ENCODE measurements at places on chromosomes 11 and 22. TPM values are rescaled to one million over a fixed set of nuclear protein-coding genes. Genes with fewer than 3 reads are reported as not detected.

GRCh38 chr11:106333678-106334077 is 256.2 kb downstream of the AASDHPPT start:
- no peaks in the 10 kb centered on the region for H3K36me3 ChIP-seq
- no peak overlapping the region for H3K27ac ChIP-seq
- no peak overlapping the region for H3K4me3 ChIP-seq
- no peak for DNase-seq
- no peaks in the 10 kb centered on the region for H3K4me1 ChIP-seq

DNA sequence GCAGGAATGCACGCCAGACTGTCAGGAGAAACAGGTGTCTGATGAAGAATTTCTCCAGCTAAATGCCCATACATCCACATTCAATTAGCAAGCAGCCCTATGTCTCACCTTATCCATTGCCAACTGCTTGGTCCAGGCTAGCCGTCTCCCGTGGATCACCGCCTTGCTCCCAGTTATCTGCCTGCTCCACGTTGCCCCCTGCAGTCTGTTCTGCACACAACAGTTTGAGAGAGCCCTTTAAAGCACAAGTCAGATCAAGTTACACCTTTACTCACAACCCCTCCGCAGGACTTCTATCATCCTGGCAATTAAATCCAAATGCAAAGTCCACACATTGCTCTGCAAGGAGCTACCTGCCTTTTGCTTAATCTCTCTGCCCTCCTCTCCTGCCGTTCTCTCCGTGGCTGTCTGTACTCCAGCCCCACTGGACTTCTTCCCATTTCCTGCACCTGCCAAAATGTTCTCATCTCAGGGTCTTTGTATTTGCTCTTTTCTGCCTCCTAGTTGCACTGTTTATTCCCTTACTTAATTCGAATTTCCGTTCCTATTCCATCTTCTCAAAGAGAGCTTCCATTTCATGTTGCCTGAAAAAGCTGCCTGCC is 185.3 kb upstream of the LARGE1 start:
- no peak overlapping the region for H3K27ac ChIP-seq
- DNase-seq, result no peak
- H3K4me3 ChIP-seq, result no peak overlapping the region
- no peaks in the 10 kb centered on the region for H3K36me3 ChIP-seq
- no peaks in the 10 kb centered on the region for H3K4me1 ChIP-seq

DNA sequence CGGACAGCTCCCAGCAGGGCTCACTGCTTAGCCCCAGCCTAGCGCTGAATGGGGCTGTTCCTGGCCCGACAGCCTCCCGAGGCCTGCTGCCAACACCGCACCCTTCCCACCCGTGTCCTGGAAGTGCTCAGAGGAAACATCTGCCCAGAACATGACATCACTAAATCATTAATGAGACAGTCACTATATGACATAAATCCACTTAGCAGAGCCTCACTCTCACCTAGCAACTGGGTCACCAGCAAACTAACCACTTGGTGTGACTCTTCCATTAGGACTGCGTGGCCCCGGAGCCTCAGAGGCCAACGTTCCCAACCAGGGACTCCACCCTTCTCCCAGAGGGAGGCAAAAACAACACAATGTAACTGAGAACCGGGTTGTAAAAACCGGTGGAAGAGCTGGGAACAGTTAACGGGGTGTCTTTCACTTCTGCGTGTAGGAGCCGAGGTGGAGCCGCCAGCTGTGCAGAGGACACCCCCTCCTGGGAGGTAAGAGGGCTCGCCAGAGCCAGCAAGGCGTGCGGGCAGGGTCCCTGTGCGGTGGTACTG is 21.4 kb upstream of the PACSIN2 start:
- no peak overlapping the region for H3K4me3 ChIP-seq
- no peaks in the 10 kb centered on the region for H3K4me1 ChIP-seq
- H3K36me3 ChIP-seq, result no peaks in the 10 kb centered on the region
- H3K27ac ChIP-seq, result no peak overlapping the region

The CBX6 gene
- total RNA-seq, result 77.0 TPM

DNA sequence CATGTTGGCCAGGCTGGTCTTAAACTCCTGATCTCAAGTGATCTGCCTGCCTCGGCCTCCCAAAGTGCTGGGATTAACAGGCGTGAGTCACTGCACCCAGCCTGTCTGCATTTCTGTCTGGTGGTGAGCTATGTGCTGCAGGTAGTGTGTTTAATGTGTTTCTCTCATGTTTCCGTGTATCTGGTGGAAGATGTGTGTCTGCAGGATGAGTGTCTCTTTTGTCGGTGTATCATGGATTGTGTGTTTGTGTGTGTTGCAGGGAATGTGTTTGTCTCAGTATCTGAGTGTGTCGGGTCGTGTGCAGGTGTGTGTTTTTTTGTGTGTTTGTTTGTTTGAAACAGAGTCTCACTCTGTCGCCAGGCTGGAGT is 16.1 kb downstream of the SCARF2 start:
- H3K4me1 ChIP-seq, result peaks cover 6% of the 10 kb centered on the region
- H3K27me3 ChIP-seq, result no peaks in the 10 kb centered on the region
- H3K27ac ChIP-seq, result no peak overlapping the region
- H3K4me3 ChIP-seq, result no peak overlapping the region
- no peak for DNase-seq

GRCh38 chr22:26885441-26886261 is 228.3 kb downstream of the MIAT start:
- H3K4me1 ChIP-seq, result no peaks in the 10 kb centered on the region
- H3K4me3 ChIP-seq, result no peak overlapping the region
- no peak overlapping the region for H3K27ac ChIP-seq
- H3K36me3 ChIP-seq, result peaks cover 5% of the 10 kb centered on the region
- DNase-seq, result no peak
- H3K27me3 ChIP-seq, result no peaks in the 10 kb centered on the region

The CLMP gene
- total RNA-seq, result 0.20 TPM

GRCh38 chr22:31618057-31618456 is 44.0 kb downstream of the PISD start:
- DNase-seq, result no peak
- no peaks in the 10 kb centered on the region for H3K4me1 ChIP-seq
- H3K4me3 ChIP-seq, result no peak overlapping the region
- peaks cover 88% of the 10 kb centered on the region for H3K36me3 ChIP-seq
- H3K27ac ChIP-seq, result no peak overlapping the region

GRCh38 chr11:78533399-78533798 is 41.3 kb downstream of the NARS2 start:
- no peak overlapping the region for H3K4me3 ChIP-seq
- no peak for DNase-seq

DNA sequence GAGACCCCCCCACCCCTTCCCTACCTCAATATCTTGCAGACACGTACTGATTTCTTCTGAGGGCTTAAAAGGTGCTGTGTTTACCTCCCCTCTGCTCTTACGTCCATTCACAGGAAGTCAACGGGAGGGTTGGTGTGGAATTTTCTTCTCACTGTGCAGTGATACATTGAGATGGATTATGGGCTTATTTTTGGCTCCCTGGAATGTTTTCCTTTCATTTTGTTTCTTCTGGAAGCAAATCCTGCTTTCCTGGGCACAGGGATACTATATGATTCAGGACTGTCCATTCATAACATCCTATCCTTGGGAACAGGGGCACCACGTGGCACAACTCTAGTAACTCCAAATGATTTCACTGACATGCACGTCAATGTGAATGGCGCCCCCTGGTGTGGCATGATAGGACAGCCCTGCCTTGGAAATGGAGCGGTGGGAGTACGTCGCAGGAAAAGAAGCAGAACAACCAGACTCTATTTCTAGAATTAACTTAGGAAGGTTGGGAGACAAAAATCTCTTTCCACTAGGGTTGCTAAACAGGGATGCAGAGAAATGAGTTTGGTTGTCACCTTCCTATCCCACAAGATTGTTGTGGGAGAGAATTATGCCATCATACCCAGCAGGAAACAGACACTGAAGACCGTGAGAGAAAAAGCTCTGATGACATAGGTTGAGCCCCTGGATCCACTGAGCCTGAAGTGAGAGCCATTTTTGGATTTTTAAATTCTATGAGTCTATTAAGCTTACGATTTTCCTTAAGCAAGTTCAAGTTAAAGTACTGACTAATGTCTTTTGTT is 146.5 kb upstream of the RAG2 start:
- no peaks in the 10 kb centered on the region for H3K27me3 ChIP-seq
- no peak overlapping the region for H3K27ac ChIP-seq
- no peak for DNase-seq
- H3K36me3 ChIP-seq, result no peaks in the 10 kb centered on the region
- H3K4me3 ChIP-seq, result no peak overlapping the region
- H3K4me1 ChIP-seq, result no peaks in the 10 kb centered on the region

DNA sequence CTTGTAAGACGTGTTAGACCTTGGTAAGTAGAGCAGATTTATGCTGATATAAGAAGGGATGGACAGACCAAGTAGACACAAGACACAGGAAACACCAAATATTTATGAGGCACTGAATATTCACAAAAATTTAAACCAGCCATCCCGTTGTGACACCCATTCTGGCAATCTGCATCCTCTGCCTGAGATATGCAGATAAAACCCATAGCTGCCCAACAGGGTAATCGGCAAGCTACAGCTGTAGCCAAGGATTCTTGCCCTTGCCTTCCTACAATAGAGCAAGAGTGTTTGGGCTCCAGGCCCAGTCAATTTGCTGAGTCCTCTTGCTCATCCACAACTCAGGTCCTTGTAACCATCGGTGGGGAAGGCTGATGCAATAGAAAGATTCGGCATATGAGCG is 18.5 kb upstream of the MPZL2 start:
- H3K27ac ChIP-seq, result no peak overlapping the region
- H3K36me3 ChIP-seq, result no peaks in the 10 kb centered on the region
- peaks cover 9% of the 10 kb centered on the region for H3K4me1 ChIP-seq
- H3K27me3 ChIP-seq, result no peaks in the 10 kb centered on the region
- H3K4me3 ChIP-seq, result no peak overlapping the region

The CASP5 gene
- total RNA-seq, result not detected

DNA sequence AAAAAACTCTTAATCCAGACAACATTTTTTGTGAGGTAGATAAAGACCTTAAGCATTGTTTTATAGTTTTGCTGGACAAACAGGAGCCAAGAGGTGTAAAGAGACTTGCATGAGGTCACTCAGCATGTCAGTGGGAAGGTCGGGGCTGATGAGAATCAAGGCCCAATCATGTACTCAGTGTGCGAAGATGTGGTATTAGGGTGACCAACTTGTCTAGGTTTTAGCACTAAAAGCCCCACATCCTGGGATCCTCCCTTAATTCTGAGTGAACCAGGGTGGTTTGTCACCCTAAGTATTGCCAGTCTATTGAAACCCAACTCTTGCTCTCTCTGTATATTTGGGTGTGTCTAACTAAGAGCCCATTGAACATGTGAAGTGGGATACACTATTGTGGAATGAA is 19.5 kb upstream of the SORL1-AS1 start:
- peaks cover 63% of the 10 kb centered on the region for H3K4me1 ChIP-seq
- H3K27me3 ChIP-seq, result no peaks in the 10 kb centered on the region
- DNase-seq, result no peak
- peaks cover 11% of the 10 kb centered on the region for H3K36me3 ChIP-seq
- no peak overlapping the region for H3K4me3 ChIP-seq

GRCh38 chr22:29231971-29232959 is 26.6 kb downstream of the EMID1 start:
- no peak for DNase-seq
- H3K4me3 ChIP-seq, result no peak overlapping the region
- no peaks in the 10 kb centered on the region for H3K4me1 ChIP-seq
- no peaks in the 10 kb centered on the region for H3K36me3 ChIP-seq
- H3K27me3 ChIP-seq, result no peaks in the 10 kb centered on the region

- H3K4me3 ChIP-seq, result no peak overlapping the region
- DNase-seq, result no peak
- no peak overlapping the region for H3K27ac ChIP-seq
- no peaks in the 10 kb centered on the region for H3K27me3 ChIP-seq
Observed at GRCh38 chr11:96486890-96487611, 97.2 kb downstream of the JRKL start.

- H3K36me3 ChIP-seq, result no peaks in the 10 kb centered on the region
- H3K4me1 ChIP-seq, result no peaks in the 10 kb centered on the region
- peaks cover 5% of the 10 kb centered on the region for H3K27me3 ChIP-seq
- no peak for DNase-seq
- no peak overlapping the region for H3K27ac ChIP-seq
Observed at GRCh38 chr11:130945896-130946295, 29.6 kb upstream of the SNX19 start.

DNA sequence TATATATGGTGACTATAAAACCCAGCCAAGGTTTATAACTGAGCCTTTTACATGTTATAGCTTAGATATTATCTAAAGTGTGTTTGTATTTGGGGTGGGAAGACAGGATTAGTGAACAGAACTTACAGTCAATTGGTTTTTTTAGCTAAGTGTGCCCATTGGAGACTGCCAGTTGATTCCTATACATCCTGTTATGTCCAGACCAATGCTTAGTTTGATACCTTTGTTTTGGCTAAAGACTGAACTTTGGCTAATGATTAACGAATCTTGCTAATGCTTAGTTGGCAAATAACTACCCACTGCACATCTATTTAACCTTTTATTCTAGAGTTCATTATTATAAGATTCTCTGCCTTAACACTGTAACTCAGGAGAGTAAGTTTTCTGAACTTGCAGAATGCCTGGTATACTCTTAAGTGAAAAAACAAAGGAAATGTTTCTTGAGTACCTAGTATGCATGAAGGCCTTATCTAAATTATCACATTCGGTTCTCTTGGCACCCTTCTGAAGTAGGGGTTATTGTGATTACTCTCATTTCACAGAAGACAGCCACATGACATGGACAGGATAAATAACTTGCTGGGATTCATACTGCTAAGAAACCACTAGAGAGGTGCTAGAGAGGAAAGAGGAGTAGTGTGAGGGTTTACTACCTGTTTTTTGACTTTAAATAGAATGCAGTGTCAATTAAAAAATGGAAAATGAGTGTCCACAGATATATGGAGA is 54.0 kb downstream of the KREMEN1 start:
- H3K27ac ChIP-seq, result no peak overlapping the region
- DNase-seq, result no peak
- no peaks in the 10 kb centered on the region for H3K27me3 ChIP-seq
- H3K4me3 ChIP-seq, result no peak overlapping the region
- H3K4me1 ChIP-seq, result no peaks in the 10 kb centered on the region
- H3K36me3 ChIP-seq, result no peaks in the 10 kb centered on the region

- H3K27ac ChIP-seq, result no peak overlapping the region
- no peaks in the 10 kb centered on the region for H3K4me1 ChIP-seq
- no peak overlapping the region for H3K4me3 ChIP-seq
- no peaks in the 10 kb centered on the region for H3K36me3 ChIP-seq
Observed at GRCh38 chr11:72646024-72646423, 28.2 kb downstream of the PDE2A start.

DNA sequence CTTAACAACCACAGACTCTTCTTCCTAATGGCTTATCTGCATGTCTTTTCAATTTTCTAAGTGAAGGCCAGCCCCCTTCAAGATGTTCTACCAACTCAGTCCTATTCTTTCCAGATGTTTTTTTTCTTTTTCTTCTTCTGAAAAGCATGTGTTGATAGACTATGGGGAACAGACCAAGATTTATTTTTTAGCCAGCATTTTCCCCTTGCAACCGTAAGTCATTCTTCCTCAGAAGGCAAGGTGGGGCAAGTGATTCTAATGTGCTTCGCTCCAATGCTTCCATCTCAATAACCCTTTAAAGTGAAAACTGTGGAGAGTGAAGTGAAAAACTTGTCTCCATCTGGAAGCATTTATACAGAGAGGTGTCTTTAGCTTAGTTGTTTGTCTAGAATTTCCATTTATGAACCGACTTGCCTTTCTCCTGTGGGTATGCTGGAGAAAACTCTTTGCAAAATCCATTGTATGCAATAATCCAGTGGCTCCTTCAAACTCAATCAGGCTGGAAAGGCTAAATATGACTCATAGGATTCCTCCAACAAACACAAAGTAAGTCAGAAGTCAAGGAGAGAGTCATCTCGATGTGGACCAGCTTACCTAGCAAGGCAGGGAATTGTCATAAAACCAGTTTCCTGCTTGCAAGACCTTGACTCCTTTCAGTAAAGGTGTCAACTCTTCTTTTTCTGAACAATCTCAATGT is 83.7 kb downstream of the MAML2 start:
- H3K4me1 ChIP-seq, result peaks cover 75% of the 10 kb centered on the region
- no peaks in the 10 kb centered on the region for H3K27me3 ChIP-seq
- H3K4me3 ChIP-seq, result peak overlapping the region; percentile 29
- DNase-seq, result peak; percentile 30
- H3K36me3 ChIP-seq, result no peaks in the 10 kb centered on the region

Measured in naive thymus-derived CD4-positive, alpha-beta T cell (primary cell).